ENCODE measurements at places on chromosomes 11 and 22.

- no peak for ATAC-seq
These were observed 417.3 kb downstream of the SHANK2 start for GRCh38 chr11:70834984-70835560.

DNA sequence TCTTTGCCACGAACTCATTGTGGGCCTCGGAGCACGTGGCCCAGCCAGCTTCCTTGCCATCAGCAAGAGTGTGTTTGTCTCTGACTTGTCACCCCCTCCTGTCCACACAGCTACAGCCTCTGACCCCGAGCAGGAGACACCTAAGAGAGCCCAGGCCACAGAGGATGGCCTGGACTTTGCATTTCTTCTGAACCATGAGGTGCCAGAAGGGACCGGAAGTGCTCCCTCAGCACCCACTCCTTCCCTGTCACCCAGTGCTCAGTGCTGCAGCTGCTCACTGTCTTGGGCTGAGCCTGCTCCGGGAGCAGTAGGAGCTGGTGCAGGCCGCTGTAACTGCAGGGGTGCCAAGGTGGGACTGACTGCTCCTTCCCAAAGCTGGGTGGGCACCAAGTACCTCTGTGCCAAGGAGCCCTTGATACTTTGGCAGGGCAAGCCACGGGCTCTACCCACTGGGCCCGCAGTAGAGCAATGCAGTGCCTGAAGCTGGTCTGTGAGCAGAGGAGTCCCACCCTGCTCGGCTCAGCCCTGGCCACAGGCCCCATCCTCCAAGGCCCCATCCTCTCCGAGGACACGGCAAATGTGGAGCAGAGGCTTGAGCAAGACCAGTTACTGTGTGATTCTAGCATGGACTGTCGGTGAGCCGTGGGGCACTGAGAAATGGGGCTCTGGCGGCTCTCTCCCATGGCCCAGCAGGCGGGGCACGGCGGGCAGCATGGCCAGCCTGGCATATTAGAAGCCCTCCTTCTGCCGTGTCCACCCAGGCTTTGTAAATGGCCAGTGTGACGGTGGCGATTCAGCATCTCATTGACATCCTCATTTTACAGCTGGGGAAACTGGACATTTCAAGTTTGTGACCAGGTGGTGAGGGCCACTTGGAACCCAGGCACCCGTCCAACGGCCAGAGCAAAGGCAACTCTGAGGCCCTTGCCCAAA, 6.3 kb downstream of the GRK2 start:
- no peak for ATAC-seq

DNA sequence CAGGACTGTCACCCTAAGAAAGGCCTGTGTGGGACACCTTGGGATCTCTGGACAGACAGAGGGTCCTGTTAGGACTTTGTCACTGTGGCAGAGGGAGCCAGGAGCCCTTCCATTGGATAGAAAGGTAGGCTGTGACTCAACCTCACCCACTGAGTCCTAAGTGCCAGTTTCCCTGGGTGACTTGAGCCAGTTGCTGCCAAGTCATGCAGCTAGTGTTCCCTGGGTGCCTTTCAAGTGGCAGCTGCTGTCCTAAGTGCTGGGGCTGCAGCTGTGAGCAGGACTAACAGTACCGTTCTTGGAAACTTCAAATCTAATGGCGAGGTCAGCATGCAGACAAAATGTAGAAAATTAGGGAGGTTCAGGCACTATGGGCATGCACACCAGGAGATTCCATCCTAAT, 393.7 kb downstream of the TMEM135 start:
- no peak for ATAC-seq

DNA sequence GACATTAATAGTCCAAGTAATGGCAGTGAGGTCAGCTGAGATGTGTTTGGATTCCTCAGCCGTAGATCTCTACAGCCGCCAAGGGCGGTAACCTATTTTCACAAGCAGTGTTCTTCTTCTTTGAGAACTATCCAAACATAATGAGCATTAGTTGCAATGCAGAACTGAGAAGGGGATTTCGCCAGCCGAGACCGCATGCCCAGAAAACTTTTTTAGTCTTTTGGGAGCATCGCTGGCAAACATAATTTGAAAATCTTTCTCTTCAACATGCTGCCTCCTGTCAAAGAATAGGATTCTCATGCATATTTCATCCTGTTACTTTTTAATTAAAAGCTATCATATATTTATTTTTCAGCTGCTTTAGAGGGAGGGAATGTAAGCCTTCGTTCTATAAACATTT, 81.4 kb upstream of the SEZ6L start:
- no peak for ATAC-seq

DNA sequence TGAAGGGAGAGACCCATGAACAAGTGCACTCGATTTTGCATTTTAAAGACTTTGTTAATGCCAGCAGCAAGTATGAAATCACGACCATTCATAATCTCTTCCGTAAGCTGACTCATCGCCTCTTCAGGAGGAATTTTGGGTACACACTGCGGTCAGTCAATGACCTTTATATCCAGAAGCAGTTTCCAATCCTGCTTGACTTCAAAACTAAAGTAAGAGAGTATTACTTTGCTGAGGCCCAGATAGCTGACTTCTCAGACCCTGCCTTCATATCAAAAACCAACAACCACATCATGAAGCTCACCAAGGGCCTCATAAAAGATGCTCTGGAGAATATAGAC, 5.9 kb downstream of the SERPIND1 start:
- no peak for ATAC-seq

- no peak for ATAC-seq
These were observed 119.0 kb downstream of the CSTPP1 start for GRCh38 chr11:47055534-47055933.

DNA sequence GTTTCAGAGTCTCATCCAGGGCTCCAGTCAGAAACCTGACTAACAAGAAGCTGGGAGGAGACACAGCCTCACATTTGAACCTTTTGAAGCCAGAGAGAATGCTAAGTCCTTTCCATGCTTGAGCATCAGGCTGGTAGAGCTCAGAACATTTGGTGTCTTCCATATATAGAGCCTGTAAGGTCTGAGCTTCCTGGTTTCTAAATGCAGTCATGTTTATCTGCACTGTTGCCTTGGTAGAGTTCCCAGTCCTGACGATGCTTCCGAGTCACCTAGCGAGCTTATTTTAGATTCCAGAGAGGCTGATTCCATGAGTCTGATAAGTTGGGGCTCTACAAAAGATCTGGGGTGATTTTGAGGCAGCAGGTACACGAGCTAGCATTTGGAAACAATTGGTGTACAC, 68.4 kb upstream of the SORL1 start:
- no peak for ATAC-seq

- ATAC-seq: peak; percentile 44
These were observed 18.3 kb downstream of the PRSS23 start for GRCh38 chr11:86818462-86819192.

- no peak for ATAC-seq
These were observed 10.2 kb upstream of the MS4A12 start for GRCh38 chr11:60482361-60482760.

GRCh38 chr11:8809939-8810539, 101.0 kb upstream of the AKIP1 start:
- ATAC-seq: peak; percentile 11

DNA sequence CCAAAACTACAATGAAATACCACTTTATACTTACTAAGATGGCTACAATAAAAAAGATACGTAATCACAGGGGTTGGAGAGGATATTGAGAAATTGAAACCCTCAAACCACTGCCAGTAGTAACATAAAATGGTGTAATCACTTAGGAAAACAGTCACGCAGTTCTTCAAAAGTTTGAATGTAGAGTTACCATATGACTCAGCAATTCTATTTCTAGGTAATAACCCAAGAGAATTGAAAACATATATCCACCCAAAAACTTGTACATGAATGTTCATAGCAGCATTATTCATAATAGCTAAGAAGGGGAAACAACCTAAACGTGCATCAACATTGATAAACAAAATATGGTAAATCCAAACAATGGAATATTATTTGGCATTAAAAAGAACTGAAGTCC, 24.4 kb upstream of the PSMA1 start:
- ATAC-seq: no peak

GRCh38 chr11:126899961-126900748, 100.4 kb downstream of the KIRREL3 start:
- no peak for ATAC-seq

DNA sequence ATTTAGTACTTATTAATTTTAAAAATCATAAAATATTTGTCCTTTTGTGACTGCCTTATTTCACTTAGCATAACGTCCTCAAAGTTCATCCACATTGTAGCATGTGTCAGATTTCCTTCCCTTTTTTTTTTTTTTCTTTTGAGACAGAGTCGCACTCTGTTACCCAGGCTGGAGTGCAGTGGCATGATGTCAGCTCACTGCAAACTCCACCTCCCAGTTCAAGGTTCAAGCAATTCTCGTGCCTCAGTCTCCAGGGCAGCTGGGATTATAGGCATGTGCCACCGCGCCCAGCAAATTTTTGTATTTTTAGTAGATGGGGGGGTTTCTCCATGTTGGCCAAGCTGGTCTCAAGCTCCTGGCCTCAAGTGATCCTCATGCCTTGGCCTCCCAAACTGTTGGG, 10.6 kb downstream of the RAB6A start:
- no peak for ATAC-seq

- no peak for ATAC-seq
These were observed 9.6 kb downstream of the SCARF2 start for GRCh38 chr22:20427945-20428417.

DNA sequence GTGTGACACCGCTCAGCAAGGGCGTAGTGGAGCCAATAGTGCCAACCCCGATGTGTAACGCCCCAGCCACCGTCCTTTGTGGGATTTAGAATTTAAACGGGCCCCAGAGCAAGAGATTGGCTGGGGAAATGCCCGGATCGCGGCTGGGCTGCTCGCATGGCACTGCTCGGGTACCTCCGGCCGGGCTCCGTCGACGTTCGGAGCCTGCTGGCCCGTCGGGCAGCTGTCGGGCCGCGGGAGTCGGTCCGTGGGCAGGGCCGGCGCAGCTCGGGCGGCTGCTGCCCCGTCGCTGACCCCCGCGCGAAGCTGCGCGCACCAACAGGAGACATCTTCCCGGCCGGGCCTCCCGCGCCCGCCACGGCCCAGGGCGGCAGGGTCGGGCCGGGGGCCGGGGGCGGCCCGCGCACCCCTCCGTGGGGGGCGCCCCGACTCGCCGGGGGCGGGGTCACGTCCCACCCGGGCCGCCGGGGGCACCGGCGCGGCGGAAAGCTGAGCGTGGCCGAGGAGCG, 1.3 kb upstream of the KDM2A start:
- no peak for ATAC-seq

DNA sequence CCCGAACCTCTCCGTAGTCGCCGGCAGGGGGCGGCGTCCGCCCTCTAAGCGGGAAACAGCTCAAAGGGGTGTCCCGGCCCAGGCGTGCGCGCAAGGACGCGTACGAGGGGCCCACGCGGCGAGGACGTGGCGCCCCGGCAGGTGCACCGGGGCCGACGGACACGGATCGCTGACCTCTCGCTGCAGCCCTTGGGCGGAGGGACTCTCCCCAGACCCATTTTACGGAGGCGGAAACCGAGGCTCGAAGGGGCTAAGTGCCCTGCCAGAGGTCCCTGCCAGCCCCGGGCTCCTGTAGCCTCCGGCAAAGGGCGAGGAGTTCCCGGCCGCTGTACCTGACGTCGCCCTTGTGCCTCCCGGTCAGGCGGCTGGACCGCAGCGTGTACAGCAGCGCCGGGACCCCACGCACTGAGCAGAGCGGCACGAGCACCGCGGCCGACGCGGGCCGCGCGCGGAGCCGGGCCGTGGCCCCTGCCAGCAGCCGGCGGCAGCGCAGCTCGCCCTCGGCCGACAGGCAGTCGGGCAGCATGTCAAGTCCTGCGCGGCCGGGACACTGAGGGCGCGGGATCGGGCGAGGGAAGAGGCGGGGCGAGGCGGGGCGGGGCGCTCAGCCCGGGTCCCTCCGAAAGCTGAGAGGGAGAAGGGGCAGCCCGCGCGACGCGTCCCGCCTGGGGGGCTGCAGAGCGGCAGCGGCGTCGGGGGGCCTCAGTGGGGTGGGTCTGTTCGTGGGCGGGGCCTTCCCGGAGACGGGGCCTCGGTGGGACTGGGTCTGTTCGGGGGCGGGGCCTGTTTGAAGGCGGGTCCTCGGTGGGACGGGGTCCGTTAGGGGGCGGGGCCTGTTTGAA, at the start of gene NUDT8:
Gene NUDT8, minus strand, starts transcription at position 552 of the 842 bp plus-strand sequence. Its CDS starts 26 bp downstream, at position 526.
- peak; percentile 74 for ATAC-seq

DNA sequence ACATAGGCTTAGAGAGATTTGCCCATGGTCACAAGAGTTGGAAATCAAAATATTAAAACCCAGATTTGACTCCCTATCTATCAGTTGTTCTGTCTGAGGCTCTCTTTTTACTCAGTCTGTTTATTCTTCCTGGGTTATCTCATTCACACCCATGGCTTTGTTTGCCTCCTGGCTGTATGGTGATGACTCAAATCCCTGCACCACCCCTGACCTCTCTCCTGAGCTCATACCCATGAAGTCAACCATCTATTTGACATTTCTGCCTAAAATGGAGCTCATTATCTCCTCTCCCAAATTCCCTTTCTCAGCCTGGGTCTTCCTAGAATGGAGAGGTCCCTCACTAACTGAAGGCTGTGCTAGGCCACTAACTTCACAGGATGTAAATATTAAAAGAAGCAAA, 27.8 kb upstream of the CCDC134 start:
- peak; percentile 75 for ATAC-seq

DNA sequence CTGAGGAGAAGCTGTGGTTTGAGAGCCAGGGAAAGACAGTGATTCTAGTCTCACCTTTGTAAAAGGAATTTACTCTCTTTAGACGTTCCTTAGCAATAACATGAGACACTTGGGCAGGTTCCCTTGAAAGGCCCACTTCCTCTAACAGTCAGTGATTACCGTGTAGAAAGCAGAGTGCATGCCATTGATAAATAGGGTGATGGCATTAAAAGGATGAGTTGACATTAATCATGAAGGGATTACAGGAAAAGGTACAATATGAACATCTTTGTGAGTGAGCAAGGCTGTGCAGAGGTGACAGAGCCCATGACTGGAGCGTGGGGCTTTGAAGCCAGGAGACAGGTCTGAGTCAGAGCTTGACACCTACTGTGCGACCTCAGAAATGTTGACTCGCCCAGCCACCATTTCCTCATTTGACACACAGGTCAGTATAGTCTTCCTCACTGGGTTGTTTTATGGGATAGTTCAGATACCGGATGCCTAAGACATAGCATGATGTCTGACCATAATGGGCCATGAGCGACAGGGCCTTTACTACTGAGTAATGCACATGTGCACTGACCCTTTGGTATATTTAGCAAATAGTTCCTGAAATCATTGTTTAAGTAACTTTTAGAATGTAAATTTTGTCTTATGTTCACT, 341.7 kb upstream of the MTNR1B start:
- no peak for ATAC-seq

- ATAC-seq: peak; percentile 84
These were observed 264.1 kb downstream of the MN1 start for GRCh38 chr22:27537501-27537900.

- ATAC-seq: no peak
These were observed 302.4 kb upstream of the SORL1-AS1 start for GRCh38 chr11:121755191-121755590.

- ATAC-seq: no peak
These were observed 71.6 kb downstream of the EXT2 start for GRCh38 chr11:44167046-44167445.

GRCh38 chr22:29521526-29521925, 32.0 kb downstream of the THOC5 start:
- no peak for ATAC-seq

GRCh38 chr11:40294741-40295140, 1164.7 kb downstream of the LRRC4C start:
- ATAC-seq: no peak

Data from motor neuron (in vitro differentiated cells).